ENCODE measurements at places on chromosomes 1 and 21.
A peak's percentile ranks its signal among the peaks of the same experiment; 100 is the strongest.

DNA sequence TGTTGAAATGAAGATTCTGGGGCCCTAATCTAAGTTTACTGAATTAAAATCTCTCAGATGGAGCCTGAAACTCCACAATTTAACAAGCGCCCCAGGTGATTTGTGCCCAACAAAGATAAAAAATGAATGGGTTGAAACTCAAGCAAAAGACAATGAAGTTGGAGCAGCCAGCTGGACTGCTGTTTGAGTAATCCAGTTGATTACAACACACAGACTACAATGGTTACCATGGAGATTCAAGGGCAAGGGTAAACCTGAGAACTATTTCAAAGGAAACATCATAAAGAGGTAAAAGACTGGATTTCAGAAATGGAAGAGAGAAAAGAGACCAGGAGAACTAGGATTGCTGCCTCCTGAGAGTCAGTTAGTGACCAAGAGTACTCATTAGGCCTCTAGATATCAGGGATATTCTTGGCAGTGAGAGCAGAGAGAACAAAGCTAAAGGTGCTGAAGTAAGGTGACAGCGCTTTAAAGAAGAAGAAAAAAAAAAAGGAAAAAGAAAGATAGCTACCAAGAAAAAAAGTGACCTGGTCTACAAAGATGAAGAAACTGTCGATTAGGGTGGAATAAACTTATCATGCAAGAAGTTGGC is 44.5 kb downstream of the LRRC53 start:
- no peak for DNase-seq

DNA sequence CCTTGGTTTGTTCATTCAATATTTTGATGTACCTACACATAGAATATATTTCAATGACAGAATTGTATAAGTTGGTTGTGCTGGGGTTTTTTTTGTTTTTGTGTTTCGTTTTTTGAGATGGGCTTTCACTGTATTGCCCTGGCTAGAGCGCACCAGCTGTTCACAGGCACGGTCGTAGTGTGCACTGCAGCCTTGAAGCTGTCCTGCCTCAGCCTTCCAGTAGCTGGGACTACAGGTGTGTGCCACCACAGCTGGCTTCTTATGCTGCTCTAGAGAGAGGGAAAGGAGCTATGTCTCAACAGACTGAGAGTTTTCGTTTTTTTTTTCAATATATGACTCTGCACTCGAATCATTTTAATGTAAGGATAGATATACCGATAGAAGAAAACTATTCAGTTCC is 102.6 kb downstream of the NTNG1 start:
- no peak for DNase-seq

DNA sequence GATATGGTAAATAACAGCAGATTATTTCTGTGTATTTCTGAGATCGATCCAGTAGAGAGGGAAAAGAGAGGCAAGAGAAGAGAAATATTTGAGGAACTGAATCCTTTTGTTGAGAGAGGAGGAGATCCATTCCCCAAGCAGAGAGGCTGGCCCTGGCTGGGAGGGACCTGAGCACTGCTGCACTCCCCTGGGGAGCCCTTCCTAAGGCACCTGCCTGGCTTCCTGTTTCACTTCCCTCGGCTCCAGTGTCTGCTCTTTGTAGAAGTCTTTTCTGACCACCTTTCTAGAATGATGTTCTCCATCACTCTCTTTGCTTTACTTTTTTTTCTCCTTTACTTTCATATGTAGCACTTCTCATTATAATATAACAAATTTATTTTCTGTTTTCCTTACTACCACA is 42.3 kb upstream of the SLC6A9 start:
- no peak for DNase-seq

- no peak for DNase-seq
Measured at GRCh38 chr1:89771991-89772560, 48.8 kb upstream of the LRRC8D start.

GRCh38 chr1:117656202-117656641 is 50.4 kb downstream of the TENT5C start:
- peak; percentile 92 for DNase-seq

DNA sequence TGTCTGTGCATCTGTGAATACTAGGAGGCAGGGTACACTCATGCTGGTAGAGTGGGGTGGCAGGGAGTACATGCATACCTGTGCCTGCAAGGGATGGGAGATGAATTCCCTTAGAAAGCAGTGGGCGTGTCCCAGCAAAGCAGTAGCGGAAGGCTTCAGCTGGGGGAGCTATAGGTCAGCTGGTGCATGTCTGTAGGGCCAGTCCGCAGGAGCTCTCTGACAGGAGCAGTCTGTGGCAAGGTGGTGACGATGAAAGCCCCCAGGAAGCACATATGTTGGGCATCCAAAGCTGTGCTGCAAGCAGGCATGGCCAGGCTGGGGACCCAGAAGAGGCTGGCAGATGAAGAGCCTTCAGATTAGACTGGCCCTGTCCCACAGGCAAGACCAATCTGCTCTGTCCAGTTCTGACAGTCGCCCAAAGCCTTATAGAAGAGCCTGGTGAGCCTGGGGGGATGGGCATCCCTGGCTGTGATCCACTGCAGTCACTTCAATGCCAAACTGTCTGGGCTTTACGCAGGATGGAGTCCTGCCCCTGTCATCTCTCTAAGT is 1.8 kb upstream of the OR2M4 start:
- no peak for DNase-seq

DNA sequence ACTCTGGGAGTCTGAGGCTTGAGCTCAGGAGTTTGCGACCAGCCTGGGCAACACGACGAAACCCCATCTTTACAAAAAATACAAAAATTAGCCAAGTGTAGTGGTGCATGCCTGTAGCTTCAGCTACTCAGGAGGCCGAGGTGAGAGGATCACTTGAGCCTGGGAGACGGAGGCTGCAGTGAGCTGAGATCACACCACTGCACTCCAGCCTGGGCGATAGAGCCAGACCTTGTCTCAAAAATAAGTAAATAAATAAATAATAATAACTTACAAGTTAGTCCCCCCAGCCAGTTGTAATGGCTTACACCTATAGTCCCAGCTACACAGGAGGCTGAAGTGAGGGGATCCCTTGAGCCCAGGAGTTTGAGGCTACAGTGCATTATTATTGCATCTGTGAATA is 21.7 kb upstream of the BTG2 start:
- no peak for DNase-seq

DNA sequence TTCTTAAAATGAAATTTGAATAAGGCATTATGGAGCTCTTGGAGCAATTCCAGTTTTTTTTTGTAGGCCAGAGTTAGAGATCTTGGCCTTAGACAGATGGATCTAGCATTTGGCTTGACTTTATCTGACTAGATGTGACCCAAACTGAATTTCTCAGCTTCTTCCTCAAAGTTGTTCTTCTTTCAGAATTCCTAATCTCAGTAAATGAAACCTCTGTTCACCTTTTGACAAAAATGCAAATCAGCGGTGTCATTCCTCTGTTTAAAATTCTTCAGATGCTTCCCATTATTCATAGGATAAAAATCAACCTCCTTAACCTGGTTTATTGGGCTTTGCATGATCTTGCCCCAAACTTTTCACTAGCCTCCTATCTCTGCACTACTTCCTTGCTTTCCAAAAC is 177.6 kb downstream of the RASAL2 start:
- DNase-seq = no peak

- DNase-seq = peak; percentile 52
Measured at GRCh38 chr1:165851034-165851658, 23.7 kb downstream of the UCK2 start.

- no peak for DNase-seq
Measured at GRCh38 chr1:76866566-76866965, 714 bp upstream of the ST6GALNAC5 start.

DNA sequence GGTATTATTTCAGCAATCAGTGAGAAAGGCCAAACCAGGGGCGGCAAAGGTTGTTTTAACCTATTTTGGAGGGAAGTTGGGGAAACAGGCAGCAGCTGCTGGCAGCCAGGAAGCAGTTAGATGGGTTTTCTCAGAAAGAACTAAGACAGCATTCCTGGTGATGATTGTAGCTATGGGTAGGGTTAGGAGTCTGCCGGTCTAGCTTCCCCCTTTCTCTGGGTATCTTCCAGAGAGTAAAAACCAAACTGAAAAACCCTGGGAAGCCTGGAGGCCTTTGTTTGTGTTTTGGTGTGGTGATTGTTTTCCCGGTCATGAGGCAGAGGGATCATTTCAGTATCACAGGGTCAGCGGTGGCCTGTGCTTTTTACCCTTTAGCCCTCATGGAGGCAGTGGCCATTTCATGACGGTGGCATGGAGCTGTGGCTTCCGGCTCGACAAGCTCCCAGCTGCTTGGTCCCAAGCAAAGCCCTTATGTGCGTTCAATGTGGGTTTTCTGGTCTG is 19.5 kb upstream of the TNFRSF1B start:
- DNase-seq = no peak

DNA sequence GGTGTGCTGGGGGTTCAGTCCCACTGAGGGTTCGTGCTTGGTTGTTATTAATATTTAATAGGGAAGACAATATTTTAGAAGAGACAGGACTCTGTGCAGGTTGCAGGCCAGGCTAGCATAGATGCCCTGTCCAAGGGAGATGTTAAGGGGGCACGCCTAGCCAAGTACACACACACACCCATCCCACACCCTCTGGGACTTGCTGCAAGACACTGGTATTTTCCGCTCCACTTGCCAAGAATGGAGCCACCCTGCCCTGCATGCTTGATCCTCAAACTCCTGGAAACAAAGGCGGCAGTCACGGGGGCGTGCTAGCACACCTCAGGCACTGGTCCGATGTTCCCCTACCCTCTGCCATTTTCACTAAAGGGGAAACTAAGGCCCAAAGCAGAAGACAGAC is 99.1 kb downstream of the MRPL37 start:
- DNase-seq = no peak

DNA sequence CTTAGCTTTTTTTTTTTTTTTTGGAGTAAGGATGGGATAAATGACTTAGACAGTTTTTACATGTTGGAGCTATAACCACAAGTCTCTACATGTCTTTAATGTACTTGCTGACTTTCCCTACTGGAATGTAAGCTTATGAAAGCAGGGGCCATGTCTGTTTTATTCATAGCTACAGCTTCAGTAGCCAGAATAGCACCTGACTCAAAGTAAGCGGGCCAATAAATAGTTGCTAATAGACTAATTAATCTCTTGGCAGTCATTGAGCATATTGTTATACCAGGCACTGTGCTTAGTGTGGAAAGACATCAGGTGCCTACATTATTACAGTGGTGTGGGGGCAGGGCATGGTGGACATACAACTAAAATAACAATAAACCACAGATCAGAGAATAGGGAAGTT is 84.4 kb upstream of the HOOK1 start:
- no peak for DNase-seq

DNA sequence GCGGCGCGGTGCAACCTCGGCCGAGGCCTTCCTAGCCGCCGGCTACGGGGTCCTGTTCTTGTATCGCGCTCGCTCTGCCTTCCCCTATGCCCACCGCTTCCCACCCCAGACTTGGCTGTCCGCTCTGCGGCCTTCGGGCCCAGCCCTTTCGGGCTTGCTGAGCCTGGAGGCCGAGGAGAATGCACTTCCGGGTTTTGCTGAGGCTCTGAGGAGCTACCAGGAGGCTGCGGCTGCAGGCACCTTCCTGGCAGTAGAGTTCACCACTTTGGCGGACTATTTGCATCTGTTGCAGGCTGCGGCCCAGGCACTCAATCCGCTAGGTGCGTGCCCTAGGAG is 379 bp downstream of the PPCS start:
- DNase-seq = peak; percentile 72

DNA sequence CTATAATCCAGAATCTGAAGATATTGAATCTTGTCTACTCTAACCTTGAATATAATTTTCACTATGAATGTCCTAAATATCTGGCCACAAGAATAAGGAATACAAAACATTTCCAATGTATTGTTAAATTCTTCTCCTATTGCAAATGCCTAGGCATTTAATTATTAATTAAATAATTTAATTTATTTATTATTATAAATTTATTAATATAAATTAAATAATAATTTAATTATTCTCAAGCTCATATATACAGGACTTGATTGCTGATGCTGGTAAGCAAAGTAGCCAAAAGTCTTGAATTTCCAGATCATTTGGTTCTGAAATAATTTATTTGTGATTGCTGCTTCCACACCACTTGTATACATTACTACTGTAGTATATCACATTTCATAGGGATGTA is 71.1 kb downstream of the SAMSN1 start:
- no peak for DNase-seq

DNA sequence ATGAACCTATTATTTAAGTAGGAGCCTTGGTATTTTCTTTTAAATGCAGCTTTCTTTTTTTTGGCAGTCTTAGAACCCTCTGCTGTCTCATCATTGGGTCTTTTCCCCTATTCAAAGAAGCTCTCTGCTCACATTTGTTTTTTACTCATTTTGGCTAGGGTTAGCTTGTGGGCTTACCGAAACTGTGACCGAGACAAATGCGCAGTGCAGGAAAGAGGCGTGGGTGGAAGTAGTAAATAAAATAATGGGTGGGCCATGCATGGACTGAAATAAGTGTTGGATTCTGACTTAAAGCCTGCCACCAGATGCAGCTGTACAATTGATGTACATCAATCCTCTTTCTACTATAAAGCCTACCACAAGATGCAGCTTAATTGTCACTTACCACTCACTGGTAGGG is 14.7 kb downstream of the XPR1 start:
- no peak for DNase-seq

DNA sequence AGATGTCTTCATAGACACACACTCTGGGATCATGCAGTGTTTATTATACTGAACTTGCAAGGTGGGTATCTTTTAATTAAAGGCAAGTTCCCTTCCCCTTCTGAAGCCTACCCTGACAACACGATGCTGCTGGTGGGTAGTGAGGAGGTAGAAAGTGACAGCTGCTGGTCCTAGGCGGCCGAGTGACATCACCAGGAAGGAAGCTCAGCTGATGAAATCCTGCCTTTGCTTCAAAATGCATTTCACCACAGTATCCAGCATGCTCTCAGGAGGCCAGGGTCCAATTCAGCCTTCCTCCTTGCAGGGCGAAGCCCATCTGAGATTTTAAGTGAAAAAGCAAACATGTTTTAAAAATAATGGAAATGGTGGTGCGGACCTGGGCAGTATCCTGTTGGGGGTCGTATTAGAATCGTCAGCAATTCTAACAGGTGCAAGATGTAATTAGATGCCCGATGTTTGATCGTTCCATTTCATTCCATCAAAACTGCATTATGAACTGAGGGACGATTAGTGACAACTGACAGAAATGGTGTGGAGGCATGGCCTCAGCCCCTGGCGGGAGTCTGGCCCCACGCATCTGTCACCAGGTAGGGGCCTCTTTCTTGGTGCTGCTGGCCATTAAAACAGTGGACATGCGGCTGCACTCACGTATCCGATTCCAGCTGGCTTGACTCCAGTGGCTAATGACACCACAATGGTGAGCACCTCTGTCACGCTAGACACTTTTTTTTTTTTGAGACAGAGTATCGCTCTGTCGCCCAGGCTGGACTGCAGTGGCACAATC is 324.8 kb upstream of the C1orf174 start:
- no peak for DNase-seq

GRCh38 chr21:28339403-28339802 is 653.3 kb downstream of the LTN1 start:
- no peak for DNase-seq

GRCh38 chr1:54159733-54160316 is 7.0 kb upstream of the CDCP2 start:
- DNase-seq = no peak

GRCh38 chr1:238171985-238172384 is 281.3 kb upstream of the ZP4 start:
- no peak for DNase-seq

GRCh38 chr1:165124772-165125171 is 231.7 kb downstream of the LMX1A start:
- no peak for DNase-seq

GRCh38 chr1:75174031-75174760 is 40.0 kb downstream of the LHX8 start:
- DNase-seq = no peak

GRCh38 chr1:157469752-157470675 is 82.3 kb downstream of the FCRL5 start:
- no peak for DNase-seq
